ENCODE measurements at places on chromosomes 16 and 17. TPM values are rescaled to one million over a fixed set of nuclear protein-coding genes. Genes with fewer than 3 reads are reported as not detected.

Gene TBC1D3E
- not detected for polyA plus RNA-seq

Gene HASPIN
- 0.34 TPM for polyA plus RNA-seq

Gene TNP2
- polyA plus RNA-seq: not detected

Gene RMI2
- polyA plus RNA-seq: 13.8 TPM

Gene CCL16
- polyA plus RNA-seq: not detected

Gene HS3ST3B1
- 0.70 TPM for polyA plus RNA-seq

Gene INCA1
- 0.36 TPM for polyA plus RNA-seq

Gene CCDC154
- polyA plus RNA-seq: 1.5 TPM

Gene GHDC
- 24.3 TPM for polyA plus RNA-seq

Gene IL32
- polyA plus RNA-seq: 59.8 TPM

Gene NGFR
- polyA plus RNA-seq: not detected

Gene KIAA0753
- polyA plus RNA-seq: 4.0 TPM

Gene KRTAP1-5
- not detected for polyA plus RNA-seq

Gene SLC35G6
- polyA plus RNA-seq: not detected

Gene MMP25
- polyA plus RNA-seq: 0.40 TPM

Gene HEATR9
- not detected for polyA plus RNA-seq

Gene RGS11
- not detected for polyA plus RNA-seq

Gene RCVRN
- not detected for polyA plus RNA-seq

Gene TAT
- not detected for polyA plus RNA-seq

Gene KRTAP1-3
- polyA plus RNA-seq: not detected

Gene TBC1D3D
- not detected for polyA plus RNA-seq
